Smooth muscle cell of the brain vasculature (primary cell): ENCODE measurements at places on chromosomes 4 and X.

DNA sequence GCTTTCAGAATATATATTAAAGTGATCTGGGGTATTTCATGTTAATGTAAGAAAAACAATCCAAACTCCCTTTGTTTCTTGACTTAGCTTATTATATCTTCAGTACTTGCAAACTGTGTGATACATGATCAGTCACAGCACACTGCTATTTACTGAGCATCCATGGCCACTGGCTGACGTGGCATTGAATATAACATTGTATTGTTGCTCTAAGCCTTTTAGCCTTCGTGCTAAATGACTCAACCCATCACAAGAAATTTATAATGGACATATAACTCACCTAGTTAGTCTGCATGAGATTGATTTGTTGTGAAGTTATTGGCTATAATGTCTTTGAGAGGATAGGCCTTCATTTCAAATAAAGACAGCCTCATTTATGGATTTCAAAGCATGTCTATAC lies 642.6 kb downstream of the IL1RAPL1 start:
- no peak for DNase-seq

DNA sequence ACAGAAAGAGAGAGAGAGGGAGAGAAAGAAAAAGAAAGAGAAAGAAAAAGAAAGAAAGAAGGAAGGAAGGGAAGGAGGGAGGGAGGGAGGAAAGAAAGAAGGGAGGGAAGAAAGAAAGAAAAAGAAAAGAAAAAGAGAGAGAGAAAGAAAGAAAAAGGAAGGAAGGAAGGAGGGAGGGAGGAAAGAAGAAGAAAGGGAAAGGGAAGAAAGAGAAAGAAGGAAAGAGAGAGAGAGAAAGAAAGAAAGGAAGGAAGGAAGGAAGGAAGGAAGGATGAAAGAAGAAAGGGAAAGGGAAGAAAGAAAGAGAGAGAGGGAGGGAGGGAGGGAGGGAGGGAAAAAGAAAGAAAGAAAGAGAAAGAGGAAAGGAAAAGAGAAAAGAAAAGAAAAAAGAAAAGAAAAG lies 10.8 kb downstream of the OPHN1 start:
- no peak for DNase-seq

DNA sequence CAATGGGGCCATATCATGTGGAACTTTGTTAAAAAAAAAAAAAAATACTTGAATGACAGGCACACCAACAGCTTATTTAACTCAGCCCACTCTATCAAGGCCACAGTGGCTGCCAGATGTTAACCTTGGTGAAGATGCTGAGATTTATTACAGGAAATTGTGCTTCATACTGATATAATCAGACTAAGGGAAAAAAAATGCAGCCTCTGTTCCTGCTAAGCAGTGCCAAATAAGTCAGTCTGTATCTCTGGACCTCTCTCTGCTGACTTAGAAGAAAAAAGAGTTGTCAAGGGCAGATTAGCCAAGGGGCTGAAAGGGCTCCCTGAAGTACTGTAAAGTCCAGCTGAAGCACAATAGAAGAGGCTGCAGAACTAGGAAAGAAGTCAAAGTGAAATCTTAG lies 677.7 kb upstream of the HTR2C start:
- no peak for DNase-seq

DNA sequence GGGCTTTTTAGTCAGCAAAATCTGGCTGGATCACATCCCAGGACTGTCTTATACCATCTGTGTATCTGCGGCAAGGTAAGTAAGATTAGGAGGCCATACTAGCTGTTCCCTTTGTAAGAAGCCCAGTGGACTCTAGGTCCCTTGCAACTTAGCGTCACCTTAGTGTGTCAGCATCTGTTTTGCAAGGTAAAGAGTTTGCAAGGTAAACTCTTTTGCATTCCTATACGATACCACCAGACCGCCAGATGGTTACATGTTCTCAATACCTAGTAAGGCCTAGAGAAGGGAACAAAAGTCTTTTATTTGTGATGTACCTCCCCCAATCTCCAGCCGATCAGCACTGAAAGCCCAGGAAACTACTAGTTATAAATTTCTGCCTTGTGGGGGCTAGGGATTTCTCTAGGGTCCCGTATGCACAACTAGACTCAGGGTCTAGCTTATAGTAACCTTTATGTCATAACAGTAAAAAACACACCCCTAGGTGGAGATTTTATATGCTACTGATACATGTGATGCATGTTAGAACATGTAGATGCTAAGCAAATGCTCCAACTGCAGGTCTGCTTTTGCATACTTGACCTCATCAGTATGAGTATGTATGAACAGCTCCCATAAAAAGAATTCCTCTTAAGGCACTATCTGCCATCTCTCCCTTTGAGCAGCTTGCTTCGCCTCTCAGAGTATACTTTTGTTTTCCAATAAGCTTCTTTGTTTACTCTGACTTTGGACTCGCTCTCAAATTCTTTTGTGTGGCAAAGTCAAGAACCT lies 78.4 kb downstream of the KCNIP4 start:
- no peak for DNase-seq

GRCh38 chr4:183355405-183355804 lies 33.2 kb upstream of the CLDN24 start:
- DNase-seq, result no peak

DNA sequence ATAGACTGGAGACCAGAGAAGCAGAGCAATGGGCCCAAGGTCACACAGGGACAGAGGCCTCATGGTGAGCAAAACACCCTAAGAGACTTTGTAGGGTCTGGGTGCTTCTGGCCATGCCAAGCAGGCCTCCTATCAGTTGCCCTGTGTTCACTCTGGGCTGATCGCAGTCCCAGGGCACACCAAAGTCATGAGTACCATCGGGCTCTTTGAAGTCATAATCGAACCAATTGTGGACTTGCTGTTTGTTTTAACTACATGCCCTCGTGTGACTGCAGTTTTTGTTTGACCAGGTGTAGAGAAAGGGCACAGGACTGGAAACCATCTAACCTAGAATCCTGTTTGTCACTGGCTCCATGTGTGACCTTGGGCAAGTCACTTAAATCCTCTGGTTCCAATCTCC lies 172.5 kb upstream of the CPEB2 start:
- no peak for DNase-seq
